ENCODE measurements at places on chromosomes 5 and 9.
A peak's percentile ranks its signal among the peaks of the same experiment; 100 is the strongest.

DNA sequence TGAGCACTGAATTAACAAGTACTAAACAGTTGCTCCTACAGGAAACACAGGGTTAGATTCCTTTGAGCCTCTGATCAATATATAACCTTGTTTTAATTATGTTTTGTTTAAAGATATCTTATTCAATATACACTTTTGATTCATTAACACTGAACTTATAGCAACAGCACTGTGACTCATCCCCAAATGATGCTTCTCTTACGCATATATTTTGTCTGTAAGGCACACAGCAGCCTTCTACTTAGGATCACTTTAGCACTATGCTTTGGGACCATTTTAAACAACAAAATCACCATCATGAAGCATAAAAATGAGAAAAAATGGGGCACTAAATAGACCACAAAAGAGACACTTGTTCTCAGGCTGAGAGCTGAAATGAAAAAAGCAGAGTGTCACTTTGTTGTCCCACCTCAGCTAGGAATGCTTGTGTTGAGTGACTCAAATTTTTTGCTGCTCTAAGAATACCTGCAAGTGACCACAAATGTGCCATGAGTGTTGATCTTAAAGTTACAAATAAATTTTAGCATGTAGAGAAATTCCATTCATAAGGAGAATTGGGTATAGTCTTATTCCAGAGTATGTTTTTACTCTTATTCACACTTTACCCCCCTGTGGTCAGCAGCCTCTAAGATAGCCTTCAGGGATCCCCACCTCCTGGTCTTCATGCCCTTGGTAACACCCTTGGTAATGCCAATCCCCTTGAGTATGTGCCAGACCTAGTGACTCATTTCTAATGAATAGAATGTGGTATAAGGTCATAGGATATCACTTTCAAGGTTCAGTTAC, 252.7 kb upstream of the IL12B start:
- no peak for DNase-seq

DNA sequence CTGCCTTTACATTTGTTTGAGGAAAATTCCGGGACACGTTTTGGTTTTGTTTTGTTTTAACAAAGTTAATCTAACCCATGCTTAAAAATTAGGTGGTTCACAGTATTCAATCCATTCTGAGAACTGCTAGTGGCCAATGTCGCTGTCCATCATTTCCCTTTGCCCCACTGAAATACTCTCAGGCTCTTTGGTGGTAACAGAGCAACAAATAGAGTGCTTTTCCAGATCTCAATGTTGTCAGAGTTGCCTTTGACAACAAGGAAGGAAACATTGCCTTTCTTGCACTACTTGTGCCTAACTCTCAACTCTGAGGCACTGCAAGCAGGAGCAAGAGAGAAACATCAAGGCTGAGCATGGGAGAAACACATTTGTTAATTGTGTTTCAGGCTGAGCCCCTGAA, 154.0 kb downstream of the MCTP1 start:
- no peak for DNase-seq

DNA sequence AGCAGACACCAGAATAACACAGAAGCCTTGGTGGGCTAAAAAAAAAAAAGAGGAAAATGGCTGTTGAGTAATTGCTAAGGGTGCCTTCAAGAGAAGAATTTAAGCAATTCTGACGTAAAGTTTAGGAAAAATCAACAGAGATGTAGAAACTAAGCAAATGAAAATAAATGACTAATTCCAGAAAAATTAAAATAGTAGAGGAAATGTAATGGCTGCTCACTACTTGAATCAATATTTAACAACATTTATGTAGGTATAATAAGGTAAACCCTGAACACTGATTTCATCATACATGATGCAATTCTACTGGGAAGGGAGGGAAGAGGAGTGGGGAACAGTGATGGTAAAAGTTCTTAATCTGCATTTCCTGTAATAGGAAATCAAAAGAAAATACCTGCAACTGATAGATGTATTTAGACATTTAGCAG, 41.4 kb downstream of the PUM3 start:
- no peak for DNase-seq

- DNase-seq: no peak
These were observed 10.5 kb upstream of the TMEM250 start for GRCh38 chr9:136129176-136129575.

DNA sequence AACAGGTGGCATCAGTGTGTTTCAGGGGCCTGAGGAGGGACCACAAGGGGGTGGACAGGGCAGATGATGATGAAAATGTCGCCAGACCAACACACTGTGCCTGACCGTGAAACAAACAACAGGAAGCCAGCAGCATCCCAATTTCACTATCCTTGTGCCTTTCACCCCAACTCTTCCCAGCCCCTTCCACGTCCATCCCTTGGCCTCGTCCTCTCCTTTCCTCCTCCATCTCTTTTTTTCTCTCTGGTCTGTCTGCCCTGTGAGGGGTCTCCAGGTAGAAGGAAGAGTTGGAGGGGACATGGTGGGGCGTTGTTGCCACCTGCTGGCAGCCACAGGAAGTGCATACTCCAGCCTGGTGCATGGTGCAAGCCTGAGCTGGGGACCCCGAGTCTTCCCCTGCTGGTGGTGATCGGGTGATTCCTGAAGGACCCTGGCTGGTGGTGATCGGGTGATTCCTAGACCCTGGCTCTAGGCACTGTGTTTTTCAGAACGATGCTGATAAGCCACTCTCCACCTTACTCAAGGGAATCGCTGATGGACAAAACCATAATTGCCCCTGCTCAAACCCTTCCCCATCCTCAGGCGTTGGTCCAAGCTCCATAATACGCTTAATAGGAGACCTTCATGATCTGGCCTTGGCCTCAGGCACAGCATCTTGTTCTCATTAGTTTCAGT, 21.7 kb upstream of the NSD1 start:
- peak; percentile 82 for DNase-seq

- no peak for DNase-seq
These were observed 281.9 kb upstream of the PUM3 start for GRCh38 chr9:3125602-3126405.

GRCh38 chr9:91221332-91221731, 140.4 kb downstream of the AUH start:
- DNase-seq: no peak

GRCh38 chr9:133522073-133522910, 2.5 kb downstream of the MYMK start:
- no peak for DNase-seq

DNA sequence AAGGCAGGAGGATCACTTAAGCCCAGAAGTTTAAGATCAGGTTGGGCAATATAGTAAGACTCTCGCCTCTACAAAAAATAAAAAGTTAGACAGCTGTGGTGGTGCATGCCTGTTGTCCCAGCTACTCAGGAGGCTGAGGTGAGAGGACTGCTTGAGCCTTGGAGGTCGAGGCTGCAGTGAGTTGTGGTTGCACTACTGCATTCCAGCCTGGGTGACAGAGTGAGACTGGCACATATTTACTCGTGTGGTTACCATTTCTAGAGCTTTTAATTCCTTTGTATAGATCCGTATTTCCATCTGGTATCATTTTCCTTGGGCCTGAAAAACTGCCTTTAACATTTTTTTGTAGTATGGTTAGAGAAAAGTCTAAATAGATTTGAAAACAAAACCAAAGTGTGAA, 7.8 kb downstream of the IL6ST start:
- DNase-seq: no peak

DNA sequence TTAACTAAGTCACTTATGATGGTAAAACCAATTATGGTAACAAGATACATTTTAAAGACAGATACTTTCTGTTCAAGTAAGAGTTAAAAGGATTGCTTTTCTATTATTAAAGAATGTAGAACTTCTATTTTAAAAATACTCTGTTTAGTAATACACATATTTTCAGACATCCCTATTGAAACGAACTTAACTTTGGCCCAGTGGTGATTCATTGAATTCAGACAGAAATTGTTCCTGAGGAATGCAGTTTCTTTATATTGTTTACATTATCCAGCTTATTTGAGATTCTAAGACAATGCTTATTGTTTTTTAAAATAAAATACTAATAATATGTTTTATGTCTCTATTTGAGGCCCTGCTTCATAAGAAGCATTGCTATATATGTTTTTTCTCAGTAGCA, 816.4 kb downstream of the SEMA5A start:
- no peak for DNase-seq

GRCh38 chr9:17045381-17045940, 89.4 kb upstream of the CNTLN start:
- DNase-seq: no peak

- no peak for DNase-seq
These were observed 61.8 kb upstream of the STXBP1 start for GRCh38 chr9:127550282-127550681.

DNA sequence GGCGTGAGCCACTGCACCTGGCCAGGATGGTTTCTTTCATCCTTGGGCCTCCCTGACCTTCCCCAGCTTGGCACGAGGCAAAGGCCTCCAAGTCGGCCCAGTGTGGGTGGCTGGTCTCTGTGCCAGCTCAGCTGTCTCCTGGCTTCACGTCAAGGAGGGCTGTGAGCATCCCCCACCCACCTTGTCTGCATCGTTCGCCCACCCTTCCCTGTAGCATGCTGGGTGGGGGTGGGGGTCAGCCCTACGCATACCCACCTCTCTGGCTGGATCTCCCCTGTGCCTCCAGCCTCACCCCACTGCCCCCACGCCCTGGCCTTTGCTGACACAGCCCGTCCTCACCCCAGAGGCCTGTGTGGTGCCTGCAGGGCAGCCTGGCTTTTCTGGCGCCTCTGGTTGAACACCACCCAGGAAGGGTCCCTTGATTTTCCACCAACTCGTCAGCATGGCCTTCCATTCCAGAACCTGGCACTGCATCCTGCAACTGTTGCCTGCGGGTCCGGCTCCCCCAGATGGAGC, 8.8 kb upstream of the WDR5 start:
- no peak for DNase-seq

- DNase-seq: no peak
These were observed 70.5 kb upstream of the NTRK2 start for GRCh38 chr9:84598921-84599636.

- no peak for DNase-seq
These were observed 97.3 kb downstream of the ANKRD18A start for GRCh38 chr9:38523121-38523520.

DNA sequence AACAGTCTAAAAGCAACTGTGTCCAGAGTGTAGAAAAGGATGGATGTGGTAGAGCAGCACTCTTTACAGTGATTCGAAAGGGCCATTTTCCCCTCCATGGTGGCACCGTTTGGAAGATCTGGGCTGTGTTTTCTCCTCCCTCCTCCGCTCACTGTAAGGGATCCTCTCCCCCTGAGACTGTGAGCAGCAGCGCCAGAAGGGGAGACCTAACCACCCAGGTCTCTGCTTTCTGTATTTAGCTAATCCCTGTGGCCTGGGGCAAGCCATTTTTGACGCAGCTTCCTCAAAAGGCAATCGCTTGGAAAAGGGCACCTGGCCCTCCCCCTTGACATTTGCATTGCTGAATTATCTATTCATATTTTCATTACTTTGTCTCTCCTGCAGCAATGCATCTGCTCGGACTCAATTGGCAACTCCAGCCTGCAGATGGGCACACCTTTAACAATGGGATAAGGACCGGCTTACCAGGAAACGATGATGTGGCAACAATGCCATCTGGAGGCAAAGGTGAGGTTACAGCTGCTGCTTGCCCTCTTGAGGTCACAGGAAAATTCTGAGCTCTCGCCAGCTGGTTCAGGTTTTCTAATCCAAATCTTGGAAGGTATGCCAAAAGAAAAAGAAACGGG, 244.3 kb upstream of the WWC1 start:
- peak; percentile 24 for DNase-seq

GRCh38 chr9:114721491-114722079, 39.6 kb upstream of the TEX48 start:
- DNase-seq: no peak

DNA sequence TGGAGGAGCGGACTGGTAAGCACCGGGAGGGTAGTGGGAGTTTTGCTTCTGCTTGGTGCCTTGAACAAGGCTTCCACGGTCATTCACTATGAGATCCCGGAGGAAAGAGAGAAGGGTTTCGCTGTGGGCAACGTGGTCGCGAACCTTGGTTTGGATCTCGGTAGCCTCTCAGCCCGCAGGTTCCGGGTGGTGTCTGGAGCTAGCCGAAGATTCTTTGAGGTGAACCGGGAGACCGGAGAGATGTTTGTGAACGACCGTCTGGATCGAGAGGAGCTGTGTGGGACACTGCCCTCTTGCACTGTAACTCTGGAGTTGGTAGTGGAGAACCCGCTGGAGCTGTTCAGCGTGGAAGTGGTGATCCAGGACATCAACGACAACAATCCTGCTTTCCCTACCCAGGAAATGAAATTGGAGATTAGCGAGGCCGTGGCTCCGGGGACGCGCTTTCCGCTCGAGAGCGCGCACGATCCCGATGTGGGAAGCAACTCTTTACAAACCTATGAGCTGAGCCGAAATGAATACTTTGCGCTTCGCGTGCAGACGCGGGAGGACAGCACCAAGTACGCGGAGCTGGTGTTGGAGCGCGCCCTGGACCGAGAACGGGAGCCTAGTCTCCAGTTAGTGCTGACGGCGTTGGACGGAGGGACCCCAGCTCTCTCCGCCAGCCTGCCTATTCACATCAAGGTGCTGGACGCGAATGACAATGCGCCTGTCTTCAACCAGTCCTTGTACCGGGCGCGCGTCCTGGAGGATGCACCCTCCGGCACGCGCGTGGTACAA, 556 bp downstream of the PCDHGC3 start:
- no peak for DNase-seq

- DNase-seq: no peak
These were observed 29.8 kb downstream of the SSBP2 start for GRCh38 chr5:81721049-81721448.

- no peak for DNase-seq
These were observed 65.7 kb downstream of the ZDHHC21 start for GRCh38 chr9:14627513-14627912.

GRCh38 chr9:129834489-129835127, 467 bp downstream of the C9orf78 start:
- no peak for DNase-seq

- no peak for DNase-seq
These were observed 110.4 kb upstream of the GRHPR start for GRCh38 chr9:37311938-37312708.

- DNase-seq: no peak
These were observed 193.7 kb downstream of the TLE4 start for GRCh38 chr9:79765466-79765865.

DNA sequence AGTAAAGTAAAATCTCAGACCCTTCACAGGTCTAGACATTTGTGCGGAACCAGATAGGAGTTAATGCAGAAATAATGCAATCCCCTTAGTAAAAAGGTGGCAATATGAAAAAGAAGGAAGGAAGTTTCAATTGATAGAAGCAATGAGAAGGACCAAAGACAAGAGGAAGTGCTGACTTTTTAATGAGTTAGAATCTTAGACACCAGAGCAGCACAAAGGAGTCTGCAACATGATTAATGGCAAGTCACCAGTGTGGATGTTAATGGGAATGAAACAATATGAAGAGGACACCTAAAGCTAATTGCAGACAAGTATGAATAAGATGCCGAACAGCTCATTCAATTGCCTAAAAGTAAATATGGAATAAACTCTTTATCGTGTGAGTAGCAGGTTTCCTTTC, 50.9 kb downstream of the MEGF9 start:
- DNase-seq: no peak

GRCh38 chr9:117278020-117278419, 136.8 kb downstream of the ASTN2 start:
- no peak for DNase-seq

GRCh38 chr9:113601656-113602055, 138.1 kb downstream of the RGS3 start:
- no peak for DNase-seq

Measured in progenitor cell of endocrine pancreas (in vitro differentiated cells).